ENCODE measurements at places on chromosomes 1 and 21.

GRCh38 chr21:29928537-29928936, 11.3 kb downstream of the GRIK1 start:
- DNase-seq: no peak

GRCh38 chr1:203181586-203182386, 4.7 kb downstream of the CHI3L1 start:
- DNase-seq: no peak

- DNase-seq: no peak
Observed at GRCh38 chr1:43270421-43271095, 775 bp downstream of the TMEM125 start.

- DNase-seq: no peak
Observed at GRCh38 chr21:42369821-42370220, 3.5 kb upstream of the TFF1 start.

GRCh38 chr21:22552390-22552789, 1554.2 kb downstream of the NCAM2 start:
- DNase-seq: no peak

DNA sequence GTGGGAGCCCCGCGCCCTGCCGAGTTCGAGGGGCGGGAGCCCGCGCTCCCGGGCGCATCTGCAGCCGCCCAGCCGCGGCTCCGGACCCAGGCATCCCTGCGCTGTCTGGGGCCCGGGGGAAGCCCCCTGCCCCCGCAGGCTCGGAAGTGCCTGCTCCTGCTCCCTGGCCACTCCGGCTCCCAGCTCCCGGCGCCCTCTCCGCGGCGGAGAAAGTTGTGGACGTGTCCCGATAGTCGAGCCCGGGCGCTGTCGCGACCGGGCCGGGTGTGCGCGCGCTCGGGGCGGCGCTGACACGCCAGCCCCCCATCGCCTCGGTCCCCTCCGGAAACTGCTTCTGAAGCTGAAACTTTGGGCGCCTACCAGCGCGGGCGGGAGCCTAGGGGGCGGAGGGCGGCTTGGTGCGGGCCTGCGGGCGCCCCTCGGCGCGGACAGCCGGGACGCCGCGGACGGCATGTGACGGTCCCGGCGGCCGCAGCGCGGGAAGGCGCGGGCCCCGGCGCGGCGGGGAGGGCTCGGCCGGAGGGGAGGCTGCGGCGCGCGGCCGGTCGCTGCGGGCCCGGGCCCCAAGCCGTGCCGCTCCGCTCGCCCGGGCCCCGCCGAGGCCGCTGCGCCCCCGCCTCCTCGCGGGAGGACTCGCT, 515 bp downstream of the MAN1C1 start:
- no peak for DNase-seq

GRCh38 chr1:206866062-206866461, 639 bp downstream of the IL20 start:
- no peak for DNase-seq

- no peak for DNase-seq
Observed at GRCh38 chr1:47722909-47723580, 274.1 kb downstream of the TRABD2B start.

DNA sequence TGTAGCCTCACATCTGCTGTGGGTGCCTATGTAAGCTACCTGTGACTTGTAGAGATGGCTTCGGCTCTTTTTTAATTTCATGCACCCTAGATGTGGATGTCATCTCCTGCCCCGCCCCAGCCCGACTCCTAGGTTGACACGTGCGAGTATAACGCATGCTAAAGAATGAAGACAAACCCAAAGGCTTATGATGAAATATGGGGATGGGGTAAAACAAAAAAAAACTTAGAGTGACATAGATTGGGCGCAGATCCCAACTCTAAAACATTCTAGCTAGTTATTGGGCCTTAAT, 613 bp upstream of the ERO1B start:
- no peak for DNase-seq

- no peak for DNase-seq
Observed at GRCh38 chr1:225509770-225510169, 81.9 kb upstream of the LBR start.

- peak; percentile 65 for DNase-seq
Observed at GRCh38 chr1:3460672-3461131, 6.2 kb downstream of the ARHGEF16 start.

DNA sequence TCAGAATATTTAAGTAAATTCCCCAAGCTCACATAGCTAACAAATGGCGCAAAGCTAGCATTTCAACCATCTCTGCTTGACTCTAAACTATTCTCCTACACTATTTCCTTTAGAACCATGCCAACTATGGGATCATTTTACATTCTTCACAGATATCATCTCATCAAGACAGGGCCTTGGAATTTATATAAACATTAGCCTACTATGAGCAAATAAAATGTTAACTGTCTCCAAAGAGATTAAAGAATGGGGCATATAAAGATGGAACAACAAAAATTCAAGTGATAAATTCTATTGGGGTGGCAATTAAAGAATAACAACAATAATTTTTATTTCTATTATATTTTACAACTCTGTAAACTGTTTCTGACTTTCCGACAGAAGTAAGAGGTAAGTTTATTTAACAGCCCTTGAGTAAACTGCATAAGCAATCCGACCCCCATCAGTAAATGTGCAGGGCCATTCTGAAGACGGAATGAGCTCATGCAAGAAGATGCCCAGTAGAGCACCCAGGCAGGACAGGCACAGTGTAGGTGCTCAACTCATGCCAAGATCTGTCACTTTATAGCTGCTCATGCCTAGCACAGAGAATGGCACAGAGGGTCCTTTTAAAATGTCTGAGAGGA, 261.9 kb downstream of the VAV3 start:
- no peak for DNase-seq

DNA sequence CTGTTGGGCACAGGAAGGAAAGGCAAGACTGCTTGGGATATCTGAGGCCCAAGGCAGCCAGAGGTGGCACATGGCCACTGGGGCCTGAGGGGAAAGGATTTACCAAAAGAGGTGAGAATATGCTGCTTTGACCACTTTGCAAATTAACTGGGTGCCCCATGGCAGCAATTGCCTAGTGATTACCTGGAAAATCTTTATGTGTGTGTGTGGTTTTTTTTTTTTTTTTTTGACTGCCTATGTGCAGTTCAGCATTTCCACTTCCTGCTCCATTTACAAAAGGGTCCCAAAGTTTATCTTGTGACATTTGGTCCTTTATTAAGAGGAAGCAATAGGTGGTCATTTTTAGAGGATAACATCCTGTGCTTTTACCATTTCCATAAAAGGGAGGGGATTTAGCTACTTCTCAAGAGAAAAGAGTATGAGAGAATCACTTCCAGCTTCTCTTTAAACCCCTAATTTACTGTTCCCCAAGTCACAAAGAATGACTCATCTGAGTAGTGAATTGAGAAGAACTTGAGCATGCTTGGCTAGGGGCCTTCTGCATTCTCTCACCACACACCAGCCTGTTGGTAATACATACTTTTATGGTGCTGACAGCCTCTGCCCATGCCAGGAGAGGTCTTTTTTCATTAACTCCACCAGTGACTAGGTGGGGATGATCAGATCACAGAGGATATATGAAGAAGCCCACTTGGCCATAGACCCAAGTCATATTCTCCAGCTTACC, 52.1 kb downstream of the SYDE2 start:
- DNase-seq: no peak

- no peak for DNase-seq
Observed at GRCh38 chr1:218281285-218281684, 3.8 kb upstream of the RRP15 start.

GRCh38 chr1:1462318-1462966, 9.1 kb upstream of the ATAD3B start:
- DNase-seq: peak; percentile 59

DNA sequence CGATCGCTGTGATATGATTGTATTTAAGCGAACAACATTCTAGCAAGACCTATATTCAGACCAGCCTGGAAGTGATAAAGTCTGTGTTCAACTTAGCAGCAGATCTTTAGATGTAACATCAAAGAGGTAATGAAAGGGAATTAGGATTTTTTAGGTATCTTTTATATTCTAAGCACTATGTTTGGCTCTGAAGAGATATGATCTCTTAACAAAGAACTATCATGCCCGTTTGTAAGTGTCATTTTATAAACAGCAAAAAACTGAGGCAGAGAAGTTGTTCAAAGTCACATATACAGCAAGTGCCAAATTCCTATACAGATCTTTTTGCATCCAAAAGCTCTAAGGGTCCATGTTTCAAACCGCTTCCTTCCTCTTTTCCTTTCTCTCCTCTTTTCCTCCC, 53.0 kb upstream of the TIAM1 start:
- DNase-seq: no peak

GRCh38 chr1:232306269-232306961, 323.5 kb downstream of the SIPA1L2 start:
- no peak for DNase-seq

GRCh38 chr1:167663002-167663772, 33.2 kb downstream of the RCSD1 start:
- peak; percentile 70 for DNase-seq

DNA sequence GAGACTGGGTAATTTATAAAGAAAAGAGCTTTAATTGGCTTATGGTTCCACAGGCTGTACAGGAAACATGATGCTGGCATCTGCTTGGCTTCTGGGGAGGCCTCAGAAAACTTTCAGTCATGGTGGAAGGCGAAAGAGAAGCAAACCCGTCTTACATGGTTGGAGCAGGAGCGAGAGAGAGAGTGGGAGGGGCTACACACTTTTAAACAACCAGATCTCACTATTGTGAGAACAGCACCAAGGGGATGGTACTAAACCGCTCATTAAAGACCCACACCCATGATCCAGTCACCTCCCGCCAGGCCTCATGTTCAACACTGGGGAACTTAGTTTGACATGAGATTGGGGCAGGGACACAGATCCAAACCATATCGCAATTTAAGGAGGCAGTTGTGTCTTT, 69.4 kb downstream of the PKN2 start:
- DNase-seq: no peak

GRCh38 chr1:246210756-246211155, 296.3 kb downstream of the SMYD3 start:
- no peak for DNase-seq

- DNase-seq: no peak
Observed at GRCh38 chr1:78358165-78358564, 132.6 kb upstream of the PTGFR start.

DNA sequence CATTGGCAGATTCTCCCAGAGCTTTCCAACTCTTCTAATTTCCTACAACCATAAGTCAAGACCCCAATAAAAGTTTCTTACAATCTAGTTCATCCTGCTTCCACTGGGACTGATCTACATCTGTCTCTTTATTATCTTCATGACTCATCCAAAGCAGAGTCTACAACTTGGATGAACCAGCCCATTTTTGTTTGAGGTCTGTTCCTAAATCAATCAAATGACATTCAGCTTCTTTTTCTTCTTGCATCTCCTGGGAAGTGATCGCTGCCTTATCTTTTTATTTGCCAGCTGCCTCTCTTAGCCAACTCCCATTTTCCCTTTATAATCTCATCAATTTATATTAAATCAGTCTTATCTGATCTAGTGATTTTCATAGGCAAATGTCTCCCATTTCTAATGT, 105.6 kb downstream of the ERG start:
- no peak for DNase-seq

DNA sequence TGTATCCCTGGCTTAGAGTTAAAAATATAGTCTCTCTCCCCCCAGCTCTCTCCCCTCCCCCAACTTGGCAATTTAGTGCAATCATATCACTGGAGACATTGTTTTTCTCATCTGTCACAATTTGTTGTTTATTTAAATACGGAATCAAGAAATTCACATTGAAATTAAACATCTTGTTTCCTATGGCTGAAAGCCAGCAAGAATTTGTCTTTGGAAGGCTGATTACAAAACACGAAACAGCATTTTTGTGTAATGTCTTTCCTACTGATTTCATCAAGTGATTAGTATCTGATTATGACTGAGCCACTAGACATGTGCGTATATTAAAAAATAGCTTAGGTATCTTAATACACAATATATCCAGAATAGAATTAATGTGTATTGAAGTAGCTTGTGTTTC, 119.7 kb downstream of the LYPLAL1 start:
- no peak for DNase-seq

- no peak for DNase-seq
Observed at GRCh38 chr1:112997781-112998180, 41.8 kb upstream of the SLC16A1 start.

DNA sequence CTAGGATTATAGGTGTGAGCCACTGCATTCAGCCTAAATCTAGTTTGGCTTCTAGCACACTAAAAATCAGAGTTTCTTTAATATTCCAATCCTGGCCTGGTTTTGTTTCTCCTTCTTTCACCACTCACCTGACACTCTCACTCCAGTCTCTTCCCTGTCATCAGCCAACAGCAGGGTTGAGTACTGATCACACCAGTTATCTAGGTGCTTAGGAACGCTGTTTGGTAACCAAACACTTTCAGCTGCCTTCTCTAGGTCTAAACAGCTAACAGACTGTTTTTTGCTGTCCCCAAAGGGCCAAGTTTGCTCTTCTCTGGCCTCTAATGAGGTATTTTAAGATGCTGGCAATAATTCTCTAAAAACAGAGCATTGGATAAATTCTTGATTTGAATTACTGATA, 17.7 kb upstream of the FRRS1 start:
- DNase-seq: no peak

DNA sequence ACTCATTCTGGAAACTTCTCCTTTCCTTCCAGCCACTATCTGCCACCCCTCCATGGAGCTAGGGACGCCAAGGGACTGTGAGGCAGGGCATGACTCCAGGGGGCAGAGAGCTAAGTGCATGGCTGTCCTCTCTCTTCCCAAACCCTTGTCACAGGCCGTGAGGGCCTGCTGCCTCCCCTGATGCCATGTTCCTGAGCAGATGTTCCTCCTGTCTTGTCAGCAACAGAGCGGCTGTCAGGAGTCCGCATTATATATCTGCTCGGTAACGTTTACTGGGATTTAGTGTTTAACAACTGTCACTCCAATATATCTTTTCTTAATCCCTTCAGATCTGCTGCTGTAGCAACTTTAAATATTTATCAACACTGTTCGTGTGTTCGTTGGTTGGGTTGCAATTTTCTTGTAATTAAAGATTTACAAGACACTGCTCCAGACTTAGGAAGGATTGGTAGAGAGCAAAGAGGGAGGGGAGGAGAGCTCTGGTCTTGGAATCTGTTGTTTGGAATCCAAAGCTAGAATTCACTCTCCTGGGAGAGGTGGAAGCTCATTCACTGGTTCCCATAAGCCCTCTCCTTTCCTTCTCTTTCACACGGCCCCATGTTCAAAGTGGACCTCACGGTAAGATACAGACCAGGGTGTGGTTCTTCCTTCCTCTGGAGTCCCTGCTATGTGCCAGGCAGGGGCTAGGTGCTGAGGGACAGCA, 76.2 kb downstream of the MDM4 start:
- peak; percentile 37 for DNase-seq

GRCh38 chr1:113903501-113904292, 902 bp downstream of the AP4B1 start:
- DNase-seq: no peak

DNA sequence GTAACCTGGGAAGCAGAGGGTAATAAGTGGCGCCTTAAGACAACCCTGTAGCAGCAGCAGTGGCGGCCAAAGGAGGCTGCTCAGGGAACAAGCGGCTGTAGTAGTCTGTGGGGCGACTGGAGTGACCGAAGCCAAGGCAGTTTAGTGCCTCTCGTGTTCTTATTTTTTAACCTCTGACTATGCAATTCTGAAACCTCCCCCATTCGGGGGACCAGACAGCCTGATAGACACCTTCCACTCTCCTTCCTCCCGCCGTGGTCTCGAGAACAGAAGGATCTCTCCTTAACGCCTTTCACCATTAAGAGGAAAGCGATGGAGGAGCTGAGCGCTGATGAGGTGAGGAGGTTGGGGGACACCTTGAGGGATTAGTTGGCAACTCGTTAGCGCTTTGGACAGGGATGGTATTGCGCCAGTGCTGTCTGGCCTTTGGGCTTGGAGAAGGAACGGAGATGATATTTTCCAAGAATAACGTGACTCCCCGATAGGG, 644 bp downstream of the UBE4B start:
- no peak for DNase-seq

Data from Right ventricle myocardium inferior (tissue), 1 donor.